ENCODE measurements at places on chromosomes 7 and 10.

DNA sequence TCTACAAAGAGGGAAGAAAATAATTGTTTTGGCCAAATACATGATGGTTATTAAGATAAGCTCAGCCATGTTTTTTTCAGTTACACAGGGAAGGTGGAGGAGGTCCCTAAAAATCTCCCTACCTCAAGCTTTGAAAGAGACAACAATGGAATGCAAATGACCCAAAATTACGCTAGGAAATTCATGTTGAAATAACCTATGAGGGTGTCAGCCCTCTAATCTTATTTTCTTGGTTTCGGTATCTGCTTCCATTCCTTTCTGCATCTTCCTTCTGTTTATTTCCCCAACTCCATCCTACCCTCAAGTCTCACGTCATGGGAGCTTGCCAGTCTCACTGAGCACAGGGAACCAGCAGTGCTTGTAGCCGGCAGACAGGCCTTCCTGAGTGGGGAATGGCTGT lies 40.6 kb upstream of the SMNDC1 start:
- no peak for DNase-seq

- DNase-seq = no peak
Observed at GRCh38 chr7:157809863-157810851, 473.4 kb downstream of the DNAJB6 start.

GRCh38 chr10:58963723-58964124 lies 212.7 kb upstream of the PHYHIPL start:
- no peak for DNase-seq

DNA sequence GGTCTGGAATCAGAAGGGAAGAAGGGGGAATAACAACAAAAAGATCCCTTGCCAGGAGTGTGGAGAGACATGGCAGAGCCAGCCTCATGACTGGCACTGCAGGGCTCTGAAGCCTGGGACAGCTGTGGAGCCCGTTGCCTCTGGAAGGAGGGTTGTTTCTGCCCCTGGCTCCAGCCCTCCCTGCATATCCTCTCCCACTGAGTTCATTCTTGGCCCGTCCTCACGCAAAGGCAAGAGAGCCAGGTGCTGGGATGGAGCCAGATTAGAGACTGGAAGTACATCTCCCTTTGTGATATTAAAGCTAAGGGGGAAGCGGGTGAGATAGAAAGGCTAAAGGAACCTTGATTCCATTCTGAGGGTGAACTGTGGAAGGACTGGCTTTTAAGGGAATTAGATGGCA lies 141.5 kb upstream of the NPVF start:
- no peak for DNase-seq

- DNase-seq = peak; percentile 17
Observed at GRCh38 chr7:2522780-2523433, 3.3 kb downstream of the LFNG start.

DNA sequence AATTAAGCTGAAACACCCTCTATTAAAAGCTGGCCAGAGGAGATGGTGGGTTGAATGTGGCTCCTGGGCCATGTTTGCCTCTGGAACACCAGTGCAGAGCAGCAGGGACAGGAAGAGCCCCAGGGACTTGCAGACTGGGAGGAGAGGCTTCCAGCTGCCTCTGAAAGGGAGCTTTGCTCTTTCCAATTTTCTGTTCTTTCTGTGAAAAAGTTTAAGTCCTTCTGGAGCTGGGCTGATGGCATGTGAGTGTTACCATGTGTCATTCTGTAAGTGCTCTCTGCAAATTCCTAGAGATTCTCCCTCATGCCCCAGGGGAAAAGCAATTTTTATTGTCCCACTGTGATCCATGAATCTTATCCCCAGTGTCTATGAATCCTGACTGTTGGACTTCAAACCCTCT lies 112.8 kb upstream of the LANCL2 start:
- DNase-seq = no peak

Measured in NCI-H1417 (cell line).